ENCODE measurements at places on chromosomes 5 and 9.
A peak's percentile ranks its signal among the peaks of the same experiment; 100 is the strongest.

- no peak for DNase-seq
These were observed 56.1 kb upstream of the GLRX start for GRCh38 chr5:95878417-95879323.

DNA sequence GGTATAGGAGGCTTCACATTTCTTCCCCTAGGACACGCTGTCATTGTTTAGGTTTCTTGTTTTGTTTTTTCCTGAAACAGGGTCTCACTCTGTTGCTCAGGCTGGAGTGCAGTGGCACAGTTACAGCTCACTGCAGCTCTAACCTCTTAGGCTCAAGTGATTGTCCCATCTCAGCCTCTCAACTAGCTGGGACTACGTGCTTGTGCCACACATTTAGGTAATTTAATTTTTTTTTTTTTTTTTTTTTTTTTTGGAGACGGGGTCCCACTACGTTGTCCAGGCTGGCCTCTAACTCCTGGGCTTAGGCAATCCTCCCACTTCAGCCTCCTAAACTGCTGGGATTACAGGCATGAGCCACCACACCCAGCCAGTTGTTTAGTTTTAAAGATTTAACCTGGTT, 66.2 kb downstream of the EXOSC2 start:
- DNase-seq = no peak

DNA sequence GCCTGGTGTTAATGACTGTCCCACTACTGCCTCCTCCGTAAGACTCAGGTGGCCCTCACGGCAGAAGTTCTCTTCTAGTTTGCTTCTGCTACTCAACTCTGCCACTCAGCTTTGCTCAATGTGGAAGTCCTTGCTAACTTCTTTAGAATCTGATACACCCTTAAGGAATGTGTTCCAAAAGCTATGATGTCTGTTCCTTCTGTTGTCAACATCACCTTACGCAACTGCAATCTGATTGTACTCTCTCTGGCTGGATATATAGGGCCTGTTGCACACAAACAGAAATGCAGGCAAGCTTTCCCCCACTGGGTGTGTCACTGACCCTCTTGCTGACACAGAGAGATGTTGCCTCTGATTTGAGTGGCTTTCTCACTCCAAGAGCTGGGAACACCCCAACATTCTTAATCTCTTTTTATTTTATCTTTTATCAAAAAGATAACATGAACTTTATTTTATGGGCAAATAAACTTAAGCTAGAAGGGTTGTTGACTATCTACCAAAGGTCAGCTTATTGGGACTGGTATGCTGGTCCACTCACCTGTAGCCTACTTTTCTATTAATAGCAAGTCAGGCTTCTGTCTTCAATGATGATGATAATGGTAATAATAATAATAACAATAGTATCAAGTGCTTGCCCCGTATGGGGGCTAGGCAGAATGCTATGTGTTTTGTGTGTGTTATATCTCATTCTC, 25.2 kb downstream of the TMEM252 start:
- no peak for DNase-seq

GRCh38 chr9:136847088-136847825, 2.0 kb upstream of the PHPT1 start:
- DNase-seq = no peak

DNA sequence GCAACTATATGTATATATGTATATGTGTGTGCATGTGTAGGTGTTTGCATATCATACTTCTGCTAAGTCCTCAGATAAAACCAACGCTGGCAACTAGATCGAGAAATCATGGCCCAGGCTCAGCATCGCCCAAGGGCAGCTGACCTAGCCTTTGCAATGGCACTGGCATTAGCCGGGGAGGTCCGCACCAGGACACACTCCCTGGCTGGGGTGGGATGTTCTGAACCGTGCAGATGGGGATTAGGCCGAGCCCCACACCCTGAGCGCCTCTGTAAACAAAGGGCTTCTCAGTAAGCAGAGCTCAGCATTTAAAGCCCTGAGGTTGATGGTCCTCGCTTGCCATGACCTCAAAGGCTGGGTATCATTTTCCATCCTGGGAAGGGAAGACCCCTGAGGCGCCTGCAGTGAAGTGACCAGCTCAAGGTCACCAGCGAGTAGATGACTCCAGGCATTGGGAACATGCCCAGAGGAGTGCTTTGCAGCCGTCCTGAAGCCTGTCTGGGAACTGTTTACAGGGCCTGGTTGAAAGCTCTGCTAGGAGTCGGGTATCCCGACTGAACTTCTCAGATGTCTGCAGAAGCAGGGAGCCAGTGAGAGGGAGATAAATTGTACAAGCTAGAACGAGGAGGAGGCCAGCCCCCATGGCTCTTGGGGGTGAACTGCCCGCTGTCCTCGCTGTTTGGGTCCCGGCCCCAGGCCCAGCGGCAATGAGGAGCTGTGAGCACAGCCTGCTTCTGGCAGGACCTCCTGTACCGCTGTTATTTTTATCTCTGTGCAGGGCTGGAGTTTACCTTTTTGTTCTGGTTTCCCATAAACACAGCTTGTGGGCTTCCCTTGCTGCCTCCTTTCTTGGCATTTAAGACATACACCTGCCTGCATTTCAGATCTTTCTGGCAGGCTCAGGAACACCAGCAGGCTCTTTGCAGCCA, 18.4 kb downstream of the GADD45G start:
- DNase-seq = no peak

DNA sequence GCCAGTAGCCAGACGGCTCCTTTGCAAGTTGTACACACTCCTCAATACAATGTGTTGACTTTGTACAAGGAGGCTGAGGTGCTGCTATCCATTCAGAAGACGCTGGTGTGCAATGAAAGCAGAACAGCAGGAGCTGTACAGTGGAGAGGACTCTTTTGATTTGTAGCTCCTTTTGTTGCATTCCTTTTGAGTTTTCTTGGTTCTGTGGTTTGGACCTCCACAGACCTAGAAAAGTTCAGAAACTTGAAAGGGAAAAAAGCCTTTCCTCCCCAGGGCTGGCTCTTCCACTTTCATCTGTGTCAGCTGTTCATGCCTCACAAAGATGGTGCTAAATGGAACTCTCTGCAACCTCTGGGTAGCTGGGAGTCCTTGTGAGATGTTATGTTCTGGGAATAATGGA, 117.4 kb downstream of the MAT2B start:
- DNase-seq = no peak

DNA sequence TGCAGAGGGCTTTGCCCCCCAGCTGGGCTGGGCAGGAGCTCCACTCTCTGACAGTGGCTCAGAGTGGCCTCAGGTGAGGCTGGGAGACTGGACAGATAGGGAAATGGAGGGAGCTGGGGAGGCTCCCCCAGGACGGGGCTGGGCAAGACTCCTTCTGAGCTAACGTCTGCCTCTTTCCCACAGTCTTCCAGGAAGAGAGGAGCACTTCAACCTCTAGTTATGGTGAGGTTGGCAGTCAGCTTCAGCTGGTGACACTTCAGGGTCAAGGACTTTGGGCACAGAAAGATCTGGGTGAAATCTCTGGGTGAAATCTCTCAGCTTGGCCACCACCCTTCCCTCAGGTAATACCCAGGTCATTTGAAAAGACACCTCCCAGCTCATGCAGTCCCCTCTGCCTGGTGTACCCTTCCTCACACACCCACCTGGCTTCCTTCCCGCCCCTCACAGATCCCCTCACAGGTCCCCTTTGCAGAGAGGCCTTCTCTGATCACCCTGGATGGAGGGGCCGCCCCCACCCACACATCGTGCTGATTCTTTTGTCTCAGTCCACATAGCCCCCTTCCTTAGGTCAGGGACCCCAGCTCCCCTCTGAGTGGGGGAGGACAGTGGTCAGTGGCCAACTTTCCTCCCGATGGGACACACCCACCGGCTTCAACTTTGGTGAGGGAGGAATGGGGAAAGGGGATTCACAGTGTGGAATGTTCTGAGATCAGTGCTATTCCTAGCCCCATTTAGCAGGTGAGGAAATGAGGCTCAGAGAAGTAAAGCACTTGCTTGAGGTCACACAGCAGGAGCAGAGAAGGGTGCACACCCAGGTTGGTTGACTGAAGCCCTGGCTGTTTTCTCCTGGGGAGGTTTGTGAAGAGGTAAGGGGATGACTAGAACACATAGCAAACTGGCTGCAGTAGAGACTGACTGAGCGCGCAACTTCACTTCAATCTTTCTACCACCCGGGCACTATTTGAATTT, 15.8 kb upstream of the NEURL1B start:
- no peak for DNase-seq

- no peak for DNase-seq
These were observed 11.0 kb downstream of the IGFBPL1 start for GRCh38 chr9:38413283-38413682.

DNA sequence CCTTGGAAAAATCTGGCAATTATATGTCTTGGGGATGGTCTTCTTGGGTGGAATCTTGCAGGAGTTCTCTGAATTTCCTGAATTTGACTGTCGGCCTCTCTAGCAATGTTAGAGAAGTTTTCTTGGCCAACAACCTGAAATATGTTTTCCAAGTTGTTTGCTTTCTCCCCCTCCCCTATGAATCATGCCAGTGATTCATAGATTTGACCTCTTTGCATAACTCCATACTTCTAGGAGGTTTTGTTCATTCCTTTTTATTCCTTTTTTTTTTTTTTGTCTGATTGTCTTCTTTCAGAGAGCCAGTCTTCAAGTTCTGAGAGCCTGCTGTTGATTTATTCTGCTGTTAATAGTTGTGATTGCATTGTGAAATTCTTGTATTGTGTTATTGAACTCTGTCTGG, 56.7 kb upstream of the SLC44A1 start:
- DNase-seq = no peak

- peak; percentile 73 for DNase-seq
These were observed 107.6 kb upstream of the SPRY4 start for GRCh38 chr5:142432369-142432863.

GRCh38 chr9:72656021-72656420, 134.6 kb downstream of the TMC1 start:
- DNase-seq = no peak

- DNase-seq = no peak
These were observed 19.9 kb upstream of the WNK2 start for GRCh38 chr9:93164085-93164484.

GRCh38 chr9:84754461-84754860, 84.9 kb downstream of the NTRK2 start:
- DNase-seq = no peak

- DNase-seq = no peak
These were observed 776.6 kb upstream of the CDH9 start for GRCh38 chr5:27814983-27815382.

- DNase-seq = no peak
These were observed 230.7 kb downstream of the NR3C1 start for GRCh38 chr5:143172739-143173138.

GRCh38 chr9:23774266-23774665, 51.8 kb downstream of the ELAVL2 start:
- no peak for DNase-seq

DNA sequence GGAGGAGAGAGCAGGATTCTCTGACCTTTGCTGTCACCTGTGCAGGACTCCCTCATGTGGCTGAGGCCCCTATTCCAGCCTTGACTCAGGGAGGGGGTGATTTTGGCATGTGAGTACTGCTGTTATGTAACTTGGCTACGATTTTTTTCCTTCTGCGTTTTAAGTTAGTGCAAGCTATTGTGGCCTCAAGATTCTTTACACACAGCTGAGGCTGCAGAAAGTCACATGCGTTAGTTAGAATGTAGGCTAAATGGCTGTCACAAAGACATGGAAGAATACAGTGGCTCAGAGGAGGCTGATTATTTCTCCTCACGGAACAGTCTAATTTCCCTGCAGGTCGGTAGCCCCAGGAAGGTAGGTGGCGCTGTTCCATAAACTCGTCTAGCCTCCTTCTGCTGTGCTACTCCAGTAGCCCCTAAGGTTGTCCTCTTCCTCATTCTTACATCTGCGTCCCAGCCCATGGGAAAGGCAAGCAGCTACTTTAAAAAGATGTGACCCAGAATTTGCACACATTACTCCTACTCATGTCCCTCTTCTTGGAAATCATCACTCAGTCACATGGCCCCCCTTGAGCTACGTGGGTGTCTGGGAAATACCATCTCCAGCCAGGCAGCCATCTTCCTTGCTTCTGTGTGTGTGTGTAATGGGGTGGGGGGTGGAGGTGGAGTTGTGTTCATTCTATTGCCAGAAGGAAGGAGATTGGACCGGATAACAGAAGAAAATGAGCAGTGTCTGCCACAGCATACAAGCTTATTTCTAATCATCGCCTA, 486.6 kb downstream of the CCDC171 start:
- DNase-seq = no peak
